ENCODE measurements at places on chromosomes 11 and 22.

- no peak for DNase-seq
Observed at GRCh38 chr11:118306556-118306955, 2.0 kb downstream of the CD3E start.

- no peak for DNase-seq
Observed at GRCh38 chr22:19703869-19704268, 10.4 kb upstream of the SEPTIN5 start.

DNA sequence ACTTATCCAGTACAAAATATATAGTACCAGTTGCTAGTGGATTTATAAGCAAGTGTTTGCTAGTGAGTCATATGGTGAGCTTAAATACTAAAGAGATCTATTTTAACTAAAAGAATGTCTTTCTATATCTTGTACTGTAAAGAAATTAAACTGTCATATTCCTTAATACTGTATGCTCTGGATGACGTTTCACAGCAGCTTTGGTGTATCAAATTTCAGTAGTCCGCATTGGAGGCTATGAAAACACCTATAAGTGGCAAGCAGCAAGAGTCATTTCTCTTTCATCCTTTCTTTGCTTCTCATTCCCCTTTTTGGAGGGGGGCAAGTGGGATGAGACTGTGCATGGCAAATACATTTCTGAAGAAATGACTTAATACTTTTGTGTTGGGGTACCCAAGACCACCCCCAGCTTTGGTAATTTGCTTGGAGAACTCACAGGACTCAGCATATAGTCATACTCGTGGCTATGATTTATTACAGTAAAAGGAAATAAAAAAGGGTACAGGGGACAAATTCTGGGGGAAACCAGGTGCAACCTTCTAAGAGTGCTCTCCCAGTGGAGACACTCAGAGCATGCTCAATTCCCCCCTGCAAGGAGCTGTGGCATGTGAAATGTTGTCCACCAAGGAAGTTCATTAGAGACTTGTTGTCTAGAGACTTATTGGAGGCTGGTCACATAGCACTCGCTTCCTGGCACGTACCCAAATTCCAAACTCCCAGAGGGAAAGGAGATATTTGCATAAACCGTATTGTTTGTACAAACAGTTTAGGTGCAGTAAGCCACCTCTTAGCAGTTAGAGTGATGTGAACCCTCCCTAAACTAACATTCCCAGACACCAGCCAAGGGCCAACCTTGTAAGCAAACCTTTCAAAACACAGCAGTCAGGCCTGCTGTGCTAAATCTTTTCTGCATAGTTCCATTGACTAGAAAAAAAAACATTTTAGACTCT, 210.8 kb downstream of the PGR start:
- DNase-seq, result no peak

DNA sequence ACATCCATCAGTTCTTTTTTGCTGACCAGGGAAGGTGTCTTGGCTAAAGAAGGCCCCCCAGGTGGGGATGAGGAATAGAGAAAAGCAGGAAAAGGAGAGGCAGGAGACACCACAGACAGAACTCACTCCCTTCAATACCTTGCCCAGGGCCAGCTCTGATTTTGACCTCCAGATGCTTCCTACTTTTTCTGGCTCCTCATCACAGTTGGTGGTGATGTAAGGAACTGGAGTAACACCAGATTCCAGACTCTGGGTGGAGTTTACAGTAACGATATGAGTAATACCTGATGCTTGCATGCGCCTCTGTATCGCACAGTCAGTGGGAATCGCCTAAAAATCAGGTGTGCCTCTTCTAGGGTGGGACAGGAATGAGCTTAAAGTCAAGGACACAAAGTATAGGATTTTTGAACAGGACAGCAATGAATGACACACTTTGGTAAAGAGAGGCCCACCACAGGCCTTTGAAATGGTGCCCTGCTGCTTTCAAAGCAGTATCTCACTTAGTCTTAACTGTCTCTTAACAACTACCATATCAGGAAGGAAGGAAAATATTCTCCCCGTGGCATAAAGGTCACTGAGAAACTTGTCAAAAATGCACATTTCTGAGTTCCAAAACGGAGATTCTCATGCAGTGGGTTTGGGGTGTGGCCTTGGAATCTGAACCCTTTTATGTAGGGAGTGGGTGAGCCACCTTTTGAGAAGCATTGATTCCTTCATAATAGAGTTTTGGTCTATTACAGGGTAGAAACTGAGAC, 140.8 kb downstream of the SNX19 start:
- DNase-seq, result no peak

- no peak for DNase-seq
Observed at GRCh38 chr11:6655020-6655789, 404 bp downstream of the DCHS1 start.

DNA sequence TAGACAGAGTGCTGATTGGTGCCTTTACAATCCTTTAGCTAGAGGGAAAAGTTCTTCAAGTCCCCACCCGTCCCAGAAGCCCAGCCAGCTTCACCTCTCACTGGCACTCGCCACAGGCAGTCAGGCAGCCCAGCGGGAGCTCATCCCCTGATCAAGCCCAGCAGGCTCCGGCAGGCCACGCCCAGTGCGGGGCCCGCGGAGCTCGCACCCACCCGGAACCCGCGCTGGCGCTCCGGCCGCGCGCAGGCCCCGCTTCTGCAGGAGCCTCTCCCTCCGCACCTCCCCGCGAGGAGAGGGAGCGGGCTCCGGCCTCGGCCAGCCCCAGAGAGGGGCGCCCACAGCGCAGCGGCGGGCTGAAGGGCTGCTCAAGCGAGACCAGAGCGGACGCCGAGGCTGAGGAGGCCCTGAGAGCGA, 202.4 kb upstream of the PDGFD start:
- no peak for DNase-seq

- DNase-seq, result no peak
Observed at GRCh38 chr11:83845797-83846196, 559.6 kb upstream of the CCDC90B start.

DNA sequence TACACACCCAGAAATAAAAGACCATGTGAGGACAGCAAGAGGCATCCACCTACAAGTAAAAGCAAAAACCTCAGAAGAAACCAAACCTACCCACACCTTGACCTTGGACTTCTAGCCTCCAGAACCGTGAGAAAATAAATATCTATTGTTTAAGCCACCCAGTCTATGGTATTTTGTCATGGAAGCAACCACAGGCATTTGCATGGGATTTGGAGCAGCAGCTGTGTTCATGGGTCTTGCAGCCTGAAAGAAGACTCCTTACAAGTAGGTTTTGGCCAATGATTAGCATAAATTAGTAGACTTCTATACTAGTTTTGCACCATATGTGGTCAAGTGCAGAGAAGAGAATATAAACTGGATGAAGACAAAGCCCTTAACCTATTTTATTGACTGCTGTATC, 27.9 kb downstream of the FSHB start:
- no peak for DNase-seq

DNA sequence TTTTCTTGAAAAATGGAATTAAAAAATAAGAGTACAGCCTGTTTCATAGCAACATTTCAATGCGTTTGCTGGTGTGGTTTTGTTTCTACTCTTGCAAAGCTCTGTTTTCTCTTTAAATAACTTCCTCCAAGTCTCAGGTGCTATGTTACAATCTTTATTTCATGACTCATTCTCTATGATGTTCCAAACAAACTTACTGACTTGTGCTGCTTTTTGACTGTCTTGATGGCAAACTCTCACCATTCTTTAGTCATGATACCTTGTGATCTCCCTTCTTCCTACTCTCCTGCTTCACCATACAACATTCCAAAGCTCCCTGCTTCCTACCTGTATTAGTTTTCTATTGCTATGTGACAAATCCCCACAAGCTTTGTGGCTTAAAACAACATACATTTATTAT, 166.1 kb downstream of the C11orf91 start:
- DNase-seq, result no peak

DNA sequence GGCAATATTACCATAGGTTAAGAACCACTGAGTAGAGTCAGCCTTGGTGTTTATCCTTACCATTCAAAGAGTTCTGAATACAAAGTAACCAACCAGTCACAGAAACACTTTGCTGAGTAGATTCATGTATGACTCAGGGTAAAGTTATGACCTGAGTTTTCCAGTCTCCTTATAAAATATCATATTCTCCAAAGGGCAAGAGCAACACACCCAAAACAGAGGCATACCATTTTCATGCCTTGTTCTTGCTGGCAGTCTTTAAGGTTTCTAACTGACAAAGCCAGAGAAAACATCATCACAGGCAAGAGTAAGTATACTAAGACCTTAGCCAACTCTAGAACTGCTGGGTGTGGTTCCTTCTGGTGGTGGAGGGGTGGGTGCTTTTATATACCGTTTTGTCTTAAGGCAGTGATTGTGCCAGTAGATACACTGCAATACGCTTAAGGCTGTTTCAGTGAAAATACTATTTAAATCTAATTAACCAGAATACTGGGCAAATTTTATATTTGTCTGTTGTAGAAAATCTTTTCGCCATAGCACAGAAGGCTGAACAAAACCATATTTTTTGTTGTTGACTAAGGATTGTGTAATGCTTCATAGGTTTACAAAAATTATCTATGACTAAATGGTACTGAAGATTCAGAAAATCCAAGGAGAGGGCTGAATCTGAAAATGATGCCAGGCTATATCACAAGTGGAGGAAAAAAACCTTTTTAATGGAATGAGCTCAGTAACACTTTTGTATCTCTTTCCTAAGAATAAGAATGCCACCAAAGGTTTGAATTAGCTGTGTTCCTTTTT, 3.0 kb downstream of the ATL3 start:
- no peak for DNase-seq

DNA sequence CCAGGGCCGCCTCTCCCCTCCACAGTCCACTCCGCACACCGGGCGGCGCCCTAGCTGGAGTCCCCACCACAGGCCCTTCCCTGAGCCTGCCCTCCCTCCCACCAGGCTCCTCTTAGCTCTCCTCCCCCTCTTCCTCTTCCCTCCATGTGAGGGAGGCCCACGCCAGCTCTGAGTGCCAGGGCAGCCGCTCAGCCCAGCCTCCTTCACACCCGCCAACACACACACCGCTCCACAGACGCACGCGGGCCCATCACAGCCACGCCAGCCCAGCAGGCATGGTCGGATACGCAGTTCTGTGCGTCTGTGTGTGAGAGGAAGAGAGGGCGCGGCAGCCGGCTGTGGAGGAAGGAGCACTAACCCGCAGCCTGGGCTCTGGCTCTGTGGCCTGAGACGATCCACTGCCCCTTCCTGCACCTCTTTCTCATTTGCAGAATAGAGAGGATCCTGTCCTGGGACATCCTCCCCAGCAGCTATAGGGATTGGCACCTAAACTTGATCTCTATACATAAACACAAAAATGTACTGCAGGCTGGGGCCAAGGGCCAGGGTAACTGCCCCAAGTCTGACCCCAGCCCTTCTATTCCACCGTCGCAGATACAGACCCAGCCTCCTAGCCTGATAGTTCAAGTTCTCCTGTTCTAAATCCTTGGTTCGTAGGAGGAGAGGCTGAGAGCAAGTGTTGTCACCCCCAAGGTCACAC, 3.5 kb downstream of the CHRM4 start:
- no peak for DNase-seq

GRCh38 chr22:25485626-25486545, 78.6 kb upstream of the GRK3 start:
- DNase-seq, result no peak

DNA sequence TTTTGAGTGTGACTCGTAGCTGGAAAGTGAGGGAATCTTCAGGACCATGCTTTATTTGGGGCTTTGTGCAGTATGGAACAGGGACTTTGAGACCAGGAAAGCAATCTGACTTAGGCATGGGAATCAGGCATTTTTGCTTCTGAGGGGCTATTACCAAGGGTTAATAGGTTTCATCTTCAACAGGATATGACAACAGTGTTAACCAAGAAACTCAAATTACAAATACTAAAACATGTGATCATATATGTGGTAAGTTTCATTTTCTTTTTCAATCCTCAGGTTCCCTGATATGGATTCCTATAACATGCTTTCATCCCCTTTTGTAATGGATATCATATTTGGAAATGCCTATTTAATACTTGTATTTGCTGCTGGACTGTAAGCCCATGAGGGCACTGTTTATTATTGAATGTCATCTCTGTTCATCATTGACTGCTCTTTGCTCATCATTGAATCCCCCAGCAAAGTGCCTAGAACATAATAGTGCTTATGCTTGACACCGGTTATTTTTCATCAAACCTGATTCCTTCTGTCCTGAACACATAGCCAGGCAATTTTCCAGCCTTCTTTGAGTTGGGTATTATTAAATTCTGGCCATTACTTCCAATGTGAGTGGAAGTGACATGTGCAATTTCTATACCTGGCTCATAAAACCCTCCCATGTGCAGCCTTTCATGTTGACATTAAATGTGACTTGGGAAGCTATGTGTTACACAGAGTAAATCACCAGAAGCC, 11.0 kb downstream of the OR51E1 start:
- no peak for DNase-seq
